ENCODE measurements at places on chromosomes 6 and 20.

DNA sequence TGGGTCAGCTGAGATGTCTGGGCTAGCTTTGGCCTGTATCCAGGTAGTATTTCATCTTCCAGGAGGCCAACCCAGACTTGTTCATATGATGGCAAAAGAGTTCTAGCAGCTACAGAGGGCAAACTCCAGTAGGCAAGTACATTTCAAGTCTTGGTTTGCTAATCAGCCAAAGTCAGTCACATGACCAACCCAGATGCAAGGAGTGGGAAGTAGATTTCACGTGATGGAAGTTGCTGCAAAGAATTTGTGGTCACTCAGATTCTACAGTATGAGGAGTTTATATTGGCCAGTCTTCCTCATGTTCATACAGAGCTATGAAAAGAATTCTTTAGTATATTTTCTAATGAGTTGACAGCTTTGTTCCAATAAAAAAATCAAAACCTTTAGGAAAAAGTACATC is 101.8 kb downstream of the PHACTR1 start:
- DNase-seq: no peak

DNA sequence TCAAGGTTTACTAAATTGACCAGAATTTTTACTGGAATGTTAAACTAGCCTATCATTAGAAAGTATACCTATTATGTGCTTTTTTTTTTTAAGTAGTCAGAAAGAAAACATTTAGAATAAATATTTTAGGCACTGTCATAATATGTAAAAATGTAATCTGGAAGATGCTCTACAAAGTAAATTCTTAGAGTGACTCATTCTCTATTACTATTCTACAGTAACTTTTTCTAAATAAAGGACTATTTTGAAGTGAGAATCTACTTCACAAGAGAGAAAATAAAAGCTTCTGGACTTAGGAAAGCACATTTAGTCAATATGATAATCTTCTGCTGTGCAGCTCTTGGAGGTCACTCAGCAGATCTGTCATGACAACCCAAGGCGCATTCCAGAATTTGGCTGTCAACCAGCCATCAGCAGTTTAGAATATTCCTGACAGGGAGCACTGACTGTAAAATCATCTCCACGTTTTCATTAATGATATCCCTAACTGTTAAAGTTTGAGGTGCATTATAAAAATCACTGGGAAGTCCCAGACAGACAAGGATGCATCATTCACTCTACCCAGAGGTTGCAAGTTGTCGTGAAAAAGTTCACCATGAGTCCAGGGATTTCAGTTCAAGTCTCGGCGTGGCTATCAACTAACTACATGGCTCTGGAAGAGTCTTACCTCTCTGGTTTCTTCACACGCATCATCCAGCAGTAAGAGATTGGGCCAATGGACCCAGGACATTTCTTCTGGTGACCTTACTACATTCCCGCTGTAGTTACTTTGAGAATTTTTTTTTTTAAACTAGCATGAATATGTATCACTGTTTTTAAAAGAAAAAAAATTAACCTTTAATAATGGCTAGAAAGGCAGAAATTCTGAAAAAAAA is 374.9 kb downstream of the GJA1 start:
- DNase-seq: peak; percentile 30

- DNase-seq: peak; percentile 22
These were observed 57.3 kb upstream of the SMIM29 start for GRCh38 chr6:34305982-34306708.

DNA sequence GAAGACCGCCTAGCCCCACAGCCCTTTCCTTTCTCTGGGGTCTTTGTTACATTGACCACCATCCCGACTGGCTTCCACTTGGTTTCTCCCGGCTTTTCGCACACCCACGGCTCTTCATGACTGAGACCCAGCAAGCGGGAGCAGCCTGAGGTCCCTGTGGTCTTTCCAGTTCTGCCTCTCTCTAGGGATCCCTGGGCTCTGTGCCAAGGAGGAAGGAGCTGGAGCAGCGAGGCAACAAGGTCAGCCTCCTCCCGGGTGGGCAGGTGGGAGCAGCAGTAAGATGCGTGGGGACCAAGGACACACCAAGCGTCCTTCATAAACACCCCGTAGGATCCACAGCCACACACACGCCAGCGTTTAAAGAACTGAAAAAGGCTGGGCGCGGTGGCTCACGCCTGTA is 29.6 kb upstream of the MRGBP start:
- no peak for DNase-seq

- DNase-seq: peak; percentile 41
These were observed 5.5 kb downstream of the CASP8AP2 start for GRCh38 chr6:89834884-89835792.

DNA sequence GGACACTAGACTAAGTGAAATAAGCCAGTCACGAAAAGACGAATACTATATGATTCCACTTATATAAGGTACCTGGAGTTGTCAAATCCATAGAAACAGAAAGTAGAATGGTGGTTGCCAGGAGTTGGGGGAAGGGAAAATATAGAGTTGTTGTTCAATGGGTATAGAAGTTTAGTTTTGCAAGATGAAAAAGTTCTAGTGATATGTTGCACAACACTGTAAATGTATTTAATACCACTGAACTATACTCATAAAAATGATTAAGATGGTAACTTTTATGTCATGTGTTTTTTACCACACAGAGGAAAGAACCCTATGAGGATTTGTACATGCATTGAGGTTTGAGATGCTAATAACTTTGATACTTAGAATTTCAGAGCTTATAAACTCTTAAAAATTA is 46.0 kb upstream of the TRAM2 start:
- no peak for DNase-seq

GRCh38 chr6:35678814-35679213 is 9.9 kb downstream of the FKBP5 start:
- DNase-seq: no peak

Measured in IMR-90 (cell line).